ENCODE measurements at places on chromosomes 2 and 18.
A peak's percentile ranks its signal among the peaks of the same experiment; 100 is the strongest.

- DNase-seq, result peak; percentile 45
Observed at GRCh38 chr18:9637036-9637767, 22.8 kb upstream of the PPP4R1 start.

DNA sequence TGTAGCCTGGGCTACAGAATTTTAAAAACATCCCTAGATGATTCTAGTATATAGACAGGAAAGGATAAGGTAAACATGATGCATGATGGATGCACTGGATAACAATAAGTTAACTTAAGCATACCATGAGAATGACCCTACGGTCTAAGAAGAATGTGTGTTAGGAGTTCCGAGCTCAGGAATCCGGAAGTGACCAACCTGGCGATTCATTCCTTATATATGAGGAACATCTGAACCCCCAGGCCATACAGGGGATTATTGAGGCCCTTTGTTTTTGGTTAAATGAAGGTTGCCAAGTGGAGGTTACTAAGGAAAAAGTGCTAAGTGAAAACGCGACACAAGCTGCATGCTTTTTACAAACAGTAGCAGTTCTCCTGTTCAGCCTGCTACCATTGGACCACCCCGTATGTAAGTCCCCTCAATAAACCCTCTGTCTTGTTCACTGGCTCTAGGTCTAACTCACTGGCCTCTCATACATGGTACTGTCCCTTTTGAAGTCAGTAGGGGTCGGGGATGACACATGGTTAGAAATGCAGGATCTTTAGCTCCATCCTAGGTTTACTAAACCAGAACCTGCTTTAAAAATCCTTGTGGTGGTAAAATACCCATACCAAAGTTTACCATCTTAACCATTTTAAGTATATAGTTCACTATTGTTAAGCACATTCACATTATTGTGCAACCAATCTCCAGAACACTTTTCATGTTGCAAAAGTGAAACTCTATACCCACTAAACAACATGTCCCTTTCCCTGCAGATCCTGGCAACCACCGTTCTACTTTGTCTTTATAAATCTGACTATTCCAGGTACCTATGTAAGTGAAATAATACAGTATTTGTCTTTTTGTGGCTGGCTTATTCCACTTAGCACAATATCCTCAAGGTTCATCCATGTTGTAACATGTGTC is 111.0 kb upstream of the MAP4K3 start:
- DNase-seq, result peak; percentile 42

GRCh38 chr18:43893001-43893637 is 615.8 kb upstream of the SYT4 start:
- DNase-seq, result peak; percentile 95

DNA sequence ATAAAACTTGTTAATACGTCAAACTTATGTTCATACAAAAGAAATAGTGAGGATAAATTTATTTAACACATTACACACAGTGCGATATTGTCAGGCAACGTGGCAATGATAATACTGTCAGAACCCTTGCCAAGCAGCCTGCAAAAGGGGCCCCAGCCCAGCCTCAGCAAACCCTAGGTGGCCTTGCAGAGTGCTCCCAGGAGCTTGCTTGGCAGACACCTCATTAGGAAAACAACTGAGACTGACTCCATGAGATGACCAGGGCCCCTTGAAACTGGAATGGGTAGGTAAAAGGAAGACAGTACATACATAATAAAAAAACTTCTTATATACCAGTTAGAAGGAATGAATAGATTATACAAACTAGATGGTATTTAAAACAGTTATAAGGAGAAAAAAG is 136.6 kb upstream of the EPC2 start:
- no peak for DNase-seq

DNA sequence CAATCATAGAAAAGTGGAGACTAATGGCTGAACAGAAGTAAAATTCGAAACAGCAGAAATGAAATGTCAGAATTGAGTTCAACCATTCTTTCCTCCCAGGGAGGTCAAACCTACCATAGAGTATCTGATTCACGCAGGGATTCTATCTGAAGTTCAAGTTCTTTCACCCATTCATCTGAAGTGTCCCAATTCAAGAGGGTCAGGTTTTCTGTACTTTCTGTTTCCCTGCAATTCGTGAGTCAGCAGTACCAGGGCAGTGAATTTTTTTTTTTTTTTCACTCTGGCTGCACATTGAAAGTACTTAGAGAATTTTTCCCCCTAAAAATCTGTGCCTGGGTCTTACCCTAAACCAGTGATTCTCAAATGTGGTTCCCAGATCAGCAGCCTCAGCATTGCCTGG is 40.9 kb upstream of the CCDC88A start:
- DNase-seq, result no peak

GRCh38 chr2:212644195-212644837 is 105.7 kb upstream of the ERBB4 start:
- DNase-seq, result no peak

GRCh38 chr18:48100165-48100575 is 169.7 kb upstream of the SMAD2 start:
- no peak for DNase-seq

DNA sequence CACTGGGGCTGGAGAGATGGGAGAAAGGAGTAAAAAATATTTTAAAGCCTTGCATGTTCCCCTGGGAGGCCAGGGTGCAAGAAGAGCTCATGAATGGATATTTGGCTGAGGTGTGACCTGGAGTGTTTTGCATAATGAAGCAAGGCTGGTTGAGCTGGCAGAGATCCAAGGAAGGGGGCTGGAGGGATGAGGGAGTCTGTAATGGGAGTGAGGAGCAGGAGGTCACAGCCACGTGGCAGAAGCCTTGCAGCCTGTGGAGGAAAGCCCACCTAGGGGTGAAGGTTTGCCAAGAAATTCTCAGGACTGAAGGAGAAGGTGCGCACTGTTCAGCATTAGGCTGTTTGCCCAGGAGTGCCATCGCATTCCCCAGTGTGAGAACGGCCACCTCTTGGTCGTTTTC is 40.3 kb upstream of the ATP8B1 start:
- DNase-seq, result no peak

DNA sequence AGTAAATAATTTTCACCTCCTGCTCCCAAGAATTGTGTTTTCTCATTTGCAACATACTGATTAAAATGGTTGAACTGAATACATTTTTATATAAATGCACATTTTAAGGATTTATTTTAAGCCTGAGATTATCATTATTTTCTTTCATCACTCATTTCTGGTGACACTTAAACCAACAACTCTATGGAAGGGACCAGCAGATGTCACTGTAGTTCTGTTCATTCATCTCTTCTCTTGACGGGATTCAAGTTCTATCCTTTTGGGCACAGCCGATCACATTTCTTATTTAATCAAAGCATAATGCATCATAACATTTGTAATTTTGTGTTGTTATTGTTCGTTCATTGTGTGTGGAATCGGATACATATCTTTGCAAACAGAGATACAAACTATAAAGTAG is 417.9 kb downstream of the HRH4 start:
- peak; percentile 58 for DNase-seq

DNA sequence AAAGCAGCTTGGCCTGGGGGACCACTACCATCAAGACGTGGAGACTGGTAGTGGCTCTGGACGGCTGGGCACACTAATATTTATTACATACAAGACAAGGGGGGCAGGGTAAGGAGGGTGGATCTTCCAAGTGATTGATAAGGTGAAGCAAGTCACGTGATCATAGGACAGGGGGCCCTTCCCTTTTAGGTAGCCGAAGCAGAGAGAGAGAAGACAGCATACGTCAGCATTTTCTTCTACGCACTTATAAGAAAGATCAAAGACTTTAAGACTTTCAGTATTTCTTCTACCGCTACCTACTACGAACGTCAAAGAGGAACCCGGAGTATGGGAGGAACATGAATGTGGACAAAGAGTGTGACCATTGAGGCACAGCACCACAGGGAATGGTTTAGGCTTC is 307.9 kb downstream of the RPIA start:
- no peak for DNase-seq
